Activated CD4-positive, alpha-beta T cell treated with anti-CD3 and anti-CD28 coated beads, Interleukin-2, amount 50 U/mL, for 48 hours (primary cell): ENCODE measurements at places on chromosomes 1 and 21.

DNA sequence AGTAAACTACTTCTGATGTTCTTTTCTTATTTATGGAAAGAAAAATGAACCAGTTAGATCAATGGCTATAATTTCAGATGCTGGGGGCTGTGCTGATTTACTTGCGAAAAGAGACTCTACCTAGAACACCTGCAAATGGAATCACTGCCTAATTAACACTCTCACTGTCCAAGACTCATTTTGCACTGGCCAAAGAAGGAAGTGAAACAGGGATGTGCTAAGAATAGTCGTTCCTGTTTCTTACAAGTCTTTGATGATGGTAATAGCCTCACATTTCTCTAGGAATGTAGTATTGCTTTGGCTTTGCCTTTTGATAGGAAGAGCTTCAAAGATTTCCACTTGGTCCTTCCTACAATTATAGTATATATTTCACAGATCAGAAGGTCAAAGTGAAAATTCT, 12.7 kb upstream of the TSNAX start:
- no peak for DNase-seq

DNA sequence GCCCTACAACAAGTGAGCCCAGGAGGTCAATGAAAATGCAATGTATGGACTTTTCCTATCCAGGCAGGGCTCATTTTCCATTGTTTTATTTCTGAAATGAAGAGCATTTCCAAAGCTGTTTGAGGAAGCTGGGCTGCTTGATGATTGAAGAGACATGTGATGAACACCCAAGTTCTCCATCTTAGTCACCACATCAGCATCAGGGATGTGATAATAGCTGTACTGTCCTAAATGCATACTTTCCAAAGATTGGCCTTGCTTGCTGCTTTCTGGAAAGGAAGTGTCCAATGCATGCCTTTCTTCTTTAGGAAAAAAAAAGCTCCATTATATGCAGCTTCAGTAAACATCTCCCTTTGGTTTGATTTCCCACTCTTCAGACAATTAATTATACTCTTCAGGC, 425.9 kb upstream of the RUNX1 start:
- DNase-seq, result no peak

GRCh38 chr1:38805036-38805435, 54.5 kb downstream of the RRAGC start:
- no peak for DNase-seq

DNA sequence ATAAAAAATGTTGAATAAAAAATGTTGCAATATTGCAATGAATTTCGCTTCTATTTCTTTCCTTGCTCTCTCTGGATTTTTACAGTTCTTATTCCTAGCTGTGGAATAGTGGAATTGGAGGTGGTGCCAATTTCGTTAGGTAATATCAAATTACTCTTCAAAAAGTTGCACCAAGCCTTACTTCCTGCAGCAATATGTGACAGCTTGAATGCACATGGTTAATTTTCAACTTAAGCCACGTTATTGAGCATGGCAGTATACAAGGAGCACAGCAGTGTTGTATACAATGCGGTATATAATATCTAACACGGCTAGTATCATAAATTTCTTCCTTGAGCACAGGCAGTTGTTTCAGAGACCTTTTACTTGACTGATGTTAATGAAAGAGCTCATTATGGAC, 152.5 kb downstream of the NOS1AP start:
- DNase-seq, result no peak

GRCh38 chr1:219159946-219160645, 13.6 kb upstream of the LYPLAL1 start:
- DNase-seq, result no peak

DNA sequence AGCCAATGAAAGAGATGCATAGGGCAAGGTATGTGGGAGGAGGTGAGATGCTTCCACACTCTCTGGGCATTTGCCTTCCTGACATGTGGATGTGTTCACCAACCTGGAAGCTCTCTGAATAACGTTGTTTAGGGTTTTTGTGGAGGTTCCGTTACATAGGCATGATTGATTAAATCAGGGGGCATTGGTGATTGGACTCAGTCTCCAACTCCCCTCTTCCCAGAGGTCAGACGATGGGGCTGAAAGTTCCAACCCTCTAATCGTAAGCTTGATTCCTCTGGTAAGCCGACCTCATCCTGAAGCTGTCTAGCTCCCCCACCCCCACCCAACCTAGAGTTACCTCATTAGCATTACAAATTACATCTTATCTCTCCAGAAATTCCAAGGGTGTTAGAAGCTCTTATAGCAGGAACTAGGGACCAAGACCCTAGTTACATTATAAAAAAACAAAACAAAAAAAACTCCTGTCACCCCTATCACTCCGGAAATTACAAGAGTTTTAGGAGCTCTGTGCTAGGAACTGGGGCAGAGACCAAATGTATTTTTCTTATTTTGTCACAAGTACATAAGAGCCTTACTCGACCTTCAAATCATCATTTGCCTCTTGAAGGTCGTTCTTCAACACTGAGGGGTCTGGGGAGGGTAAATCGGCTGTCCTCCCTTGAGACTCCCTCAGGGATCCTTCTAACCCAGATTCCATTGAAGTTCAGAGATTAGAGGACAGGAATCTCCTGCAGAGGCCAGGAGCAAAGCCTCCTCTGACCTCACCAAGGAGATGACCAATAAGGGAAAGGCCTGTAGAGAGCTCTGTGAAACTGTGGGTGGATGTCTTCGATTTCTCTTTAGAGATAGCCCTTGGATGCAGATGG, 58.2 kb downstream of the DNTTIP2 start:
- DNase-seq, result no peak

DNA sequence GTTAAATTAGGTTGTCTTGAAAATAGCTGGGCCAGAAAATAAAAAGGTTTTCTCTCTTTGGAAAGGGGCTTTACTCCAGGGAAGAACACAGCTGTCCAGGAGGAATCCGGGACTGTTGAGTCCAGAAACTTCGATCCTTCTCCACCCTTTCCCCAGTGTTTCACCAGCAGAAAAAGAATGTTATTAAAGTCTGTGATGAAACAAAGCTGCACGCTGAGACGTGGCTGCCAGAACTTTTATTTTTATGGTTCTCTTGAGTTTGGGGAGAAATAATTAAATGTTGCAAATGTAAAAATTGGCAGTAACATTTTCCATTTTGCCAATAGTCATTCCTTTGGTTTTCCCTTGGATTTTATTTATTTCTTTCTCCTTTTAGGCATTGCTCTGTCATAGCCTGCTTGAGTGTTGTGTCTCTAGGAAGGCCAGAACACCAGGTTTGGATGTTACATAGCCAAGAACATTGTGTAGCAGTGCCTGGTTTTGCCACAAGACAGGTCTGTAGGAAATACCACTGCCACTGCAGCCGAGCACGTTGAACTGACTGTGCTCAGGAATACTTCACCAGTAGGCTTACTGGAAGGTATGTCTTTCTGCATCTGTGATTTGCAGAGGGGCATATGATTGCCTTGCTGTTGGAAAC, 87.4 kb downstream of the ROR1 start:
- DNase-seq, result no peak

DNA sequence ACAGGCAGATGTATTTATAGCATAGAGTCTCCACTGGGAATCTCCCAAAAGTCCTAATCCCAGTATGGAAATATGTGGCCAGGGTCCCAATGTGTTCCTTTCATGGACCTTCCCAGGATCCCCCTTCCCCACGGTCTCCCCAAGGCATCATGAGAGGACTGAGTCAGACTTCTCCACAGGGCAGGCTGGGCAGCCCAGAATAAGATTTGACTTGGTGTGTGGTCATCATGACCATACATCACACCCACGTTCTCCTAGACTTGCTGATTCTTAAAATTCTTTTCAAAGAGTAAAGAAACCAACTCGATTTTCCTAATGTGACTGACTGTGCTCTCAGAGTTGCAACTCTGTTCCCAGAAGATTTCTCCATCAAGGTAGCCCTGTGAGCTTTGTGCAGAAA, 93.9 kb upstream of the CD34 start:
- DNase-seq, result no peak

- DNase-seq, result no peak
Observed at GRCh38 chr1:81209461-81209860, 591.3 kb upstream of the ADGRL2 start.

DNA sequence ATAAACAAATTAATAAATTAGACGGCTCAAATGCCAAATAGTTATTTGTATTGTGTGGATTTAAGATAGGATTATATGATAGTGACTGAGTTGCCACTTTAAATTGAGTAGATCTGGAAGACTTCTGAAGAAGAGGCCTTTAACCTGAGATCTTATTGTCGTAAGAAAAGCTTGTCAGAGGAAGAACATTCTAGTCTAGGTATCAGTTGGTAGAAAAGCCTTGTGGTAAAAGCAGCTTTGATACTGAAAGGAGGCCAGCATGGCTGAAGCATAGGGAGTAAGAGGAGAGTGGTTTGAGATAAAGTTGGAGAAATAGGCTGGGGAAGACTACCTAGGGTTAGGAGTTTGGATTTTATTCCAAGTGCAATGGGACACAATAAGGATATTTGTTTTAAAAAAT, 29.1 kb downstream of the SLC30A7 start:
- DNase-seq, result no peak

DNA sequence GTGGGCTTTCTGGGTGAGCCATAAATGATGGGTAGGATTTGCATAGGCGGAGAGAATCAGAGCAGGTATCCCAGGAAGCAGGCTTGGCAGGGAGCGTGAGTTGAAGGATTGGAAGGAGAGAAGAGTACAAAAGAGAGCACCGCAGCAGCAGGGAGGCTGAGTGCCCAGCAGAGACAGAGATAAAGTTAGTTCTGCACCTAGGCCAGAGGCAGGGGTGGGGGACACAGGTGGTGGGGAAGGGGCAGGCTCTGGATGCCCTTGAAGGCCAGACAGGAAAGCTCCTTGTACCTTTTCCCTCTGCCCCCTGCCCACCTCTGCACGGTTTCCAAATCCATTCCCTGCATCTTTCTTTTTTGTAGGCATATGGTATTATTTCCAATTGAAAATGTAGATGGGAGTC, 33.0 kb upstream of the TRABD2B start:
- DNase-seq, result no peak

- DNase-seq, result no peak
Observed at GRCh38 chr1:12714710-12715475, 1.0 kb upstream of the AADACL3 start.

- DNase-seq, result no peak
Observed at GRCh38 chr1:218524526-218524925, 179.4 kb downstream of the TGFB2 start.

- DNase-seq, result no peak
Observed at GRCh38 chr1:45172005-45172404, 34.4 kb downstream of the ZSWIM5 start.

GRCh38 chr1:157195521-157196244, 57.5 kb upstream of the ETV3 start:
- no peak for DNase-seq

GRCh38 chr1:116556289-116557006, 14.4 kb downstream of the CD58 start:
- DNase-seq, result peak; percentile 86

DNA sequence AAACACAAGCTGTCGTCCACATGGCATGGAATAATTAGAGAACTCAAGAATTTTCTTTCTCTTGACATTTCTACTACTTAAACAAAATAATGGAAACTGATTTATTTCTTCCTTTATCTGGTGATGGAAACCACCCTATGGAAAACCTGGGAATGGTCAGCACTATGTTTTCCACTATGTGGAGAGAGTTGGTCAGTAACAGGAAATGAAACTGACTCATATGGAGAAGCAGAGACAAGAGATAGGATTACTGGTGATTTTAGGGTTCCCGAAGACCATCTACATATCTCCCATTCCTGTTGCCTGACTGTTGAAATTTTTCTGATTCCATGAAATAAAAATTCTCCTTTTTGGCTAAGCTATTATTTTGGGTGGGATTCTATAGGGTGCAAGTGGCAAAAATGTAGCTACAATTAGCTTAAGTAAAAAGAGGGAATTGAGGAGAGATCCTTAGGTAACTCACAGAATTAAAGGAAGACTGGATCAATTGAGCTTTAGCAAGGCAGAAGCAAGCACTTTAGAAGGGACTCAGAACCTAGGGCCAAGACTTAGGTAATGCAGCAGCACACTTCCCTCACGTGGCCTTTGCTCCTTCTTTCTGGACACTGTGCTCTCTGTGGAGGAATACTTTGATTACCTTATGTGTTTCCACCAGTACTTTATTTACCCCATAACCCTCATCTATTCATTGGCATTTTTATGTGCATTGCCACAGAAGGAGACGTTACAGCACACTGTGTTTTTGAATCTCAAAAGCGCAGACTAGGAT, 89.6 kb downstream of the LEPR start:
- DNase-seq, result no peak

- no peak for DNase-seq
Observed at GRCh38 chr1:112694363-112694929, 12.5 kb downstream of the RHOC start.

GRCh38 chr1:233293556-233294446, 1.7 kb downstream of the PCNX2 start:
- no peak for DNase-seq

- peak; percentile 53 for DNase-seq
Observed at GRCh38 chr1:119743776-119744597, 24.7 kb downstream of the HMGCS2 start.

GRCh38 chr1:156430866-156431265, 61.9 kb downstream of the RHBG start:
- DNase-seq, result no peak

DNA sequence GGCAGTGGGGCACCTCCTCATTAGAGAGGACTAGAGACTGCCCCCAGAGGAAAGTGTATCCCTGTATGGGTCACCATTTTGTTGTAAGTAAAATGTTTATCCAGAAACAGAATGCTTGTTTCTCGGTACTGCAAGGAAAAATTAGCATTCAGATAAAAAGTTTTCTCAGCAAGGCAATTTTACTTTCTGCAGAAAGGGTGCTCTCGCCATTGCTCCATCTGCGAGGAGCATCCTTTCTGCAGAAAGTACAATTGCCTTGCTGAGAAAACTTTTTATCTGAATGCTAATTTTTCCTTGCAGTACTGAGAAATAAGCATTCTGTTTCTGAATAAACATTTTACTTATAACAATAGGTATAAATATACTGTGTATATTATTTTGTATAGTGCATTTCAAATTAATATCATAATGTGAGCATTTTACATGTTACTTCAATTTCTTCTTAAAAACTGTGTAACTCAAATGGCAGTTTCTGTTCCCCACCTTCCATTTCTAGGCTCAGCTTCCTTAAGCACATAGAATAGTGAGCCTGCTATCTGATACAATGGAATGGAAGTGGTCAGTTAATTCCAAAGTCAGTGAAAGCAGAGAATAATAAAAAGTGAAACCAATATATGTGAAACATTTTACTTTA, 76.5 kb upstream of the DESI2 start:
- DNase-seq, result no peak

- no peak for DNase-seq
Observed at GRCh38 chr1:77333501-77333900, 51.7 kb downstream of the AK5 start.

GRCh38 chr1:58896246-58897183, 112.7 kb upstream of the JUN start:
- no peak for DNase-seq
